Activated naive CD8-positive, alpha-beta T cell treated with anti-CD3 and anti-CD28 coated beads for 36 hours (primary cell): ENCODE measurements at places on chromosomes 4 and X.
A peak's percentile ranks its signal among the peaks of the same experiment; 100 is the strongest.

DNA sequence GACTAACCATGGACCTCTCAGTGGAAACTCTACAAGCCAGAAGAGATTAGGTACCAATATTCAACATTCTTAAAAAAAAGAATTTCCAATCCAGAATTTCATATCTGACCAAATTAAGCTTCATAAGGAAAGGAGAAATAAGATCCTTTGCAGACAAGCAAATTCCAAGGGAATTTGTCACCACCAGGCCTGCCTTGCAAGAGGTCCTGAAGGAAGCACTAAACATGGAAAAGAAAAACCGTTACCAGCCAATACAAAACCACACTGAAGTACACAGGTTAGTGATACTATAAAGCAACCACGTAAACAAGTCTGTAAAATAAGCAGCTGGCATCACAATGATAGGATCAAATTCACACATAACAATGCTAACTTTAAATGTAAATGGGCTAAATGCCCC is 156.6 kb downstream of the FAM13A start:
- DNase-seq, result no peak
- no peaks in the 10 kb centered on the region for H3K4me1 ChIP-seq
- peaks cover 1% of the 10 kb centered on the region for H3K36me3 ChIP-seq
- no peak overlapping the region for H3K4me3 ChIP-seq
- H3K27ac ChIP-seq, result no peak overlapping the region
- H3K27me3 ChIP-seq, result peaks cover 4% of the 10 kb centered on the region

DNA sequence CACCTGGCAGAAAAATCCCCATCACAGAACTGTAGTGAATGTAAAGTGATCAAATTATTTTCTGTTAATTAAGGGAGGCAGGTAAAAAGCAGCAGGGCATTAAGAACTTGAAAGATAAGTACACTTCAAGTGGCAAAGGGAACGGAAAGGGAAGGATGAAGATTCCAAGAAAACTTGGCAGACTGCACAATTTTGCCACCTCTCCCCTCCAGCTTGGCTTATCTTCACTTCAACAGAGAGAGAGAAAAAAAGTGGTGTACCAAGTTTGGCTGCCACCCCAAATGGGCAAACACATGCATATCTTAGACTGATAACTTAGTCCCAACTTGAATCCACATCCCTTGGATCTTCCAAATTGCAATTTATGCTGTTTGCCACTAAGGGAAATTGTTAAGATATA is 598.1 kb upstream of the ACTRT1 start:
- H3K4me1 ChIP-seq, result no peaks in the 10 kb centered on the region
- peaks cover 4% of the 10 kb centered on the region for H3K27me3 ChIP-seq

DNA sequence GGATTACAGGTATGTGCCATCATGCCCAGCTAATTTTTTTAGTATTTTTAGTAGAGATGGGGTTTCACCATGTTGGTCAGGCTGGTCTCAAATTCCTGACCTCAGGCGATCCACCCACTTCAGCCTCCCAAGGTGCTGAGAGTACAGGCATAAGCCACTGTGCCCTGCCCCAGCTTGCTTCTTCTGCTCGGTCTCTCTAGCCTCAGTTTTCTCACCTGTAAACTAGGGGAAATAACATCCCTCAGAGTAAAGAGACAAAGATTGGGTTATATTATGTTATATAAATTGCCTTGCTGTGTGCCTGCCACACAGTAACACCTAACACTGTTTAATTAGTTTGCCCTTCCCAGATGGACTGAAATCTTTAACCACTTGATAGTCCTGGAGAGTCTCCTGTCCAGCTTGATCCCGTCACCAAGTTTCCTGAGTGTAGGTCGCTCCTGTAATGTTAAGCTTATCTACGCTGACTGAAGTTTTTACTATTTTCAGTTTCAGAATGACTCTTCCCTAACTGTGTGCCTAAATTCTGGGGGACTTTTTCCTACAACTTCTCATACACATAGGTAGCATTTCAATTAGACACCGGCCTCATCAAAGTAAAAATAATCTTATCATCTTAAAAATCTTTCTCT is 412.7 kb upstream of the TENM3 start:
- no peak for DNase-seq
- no peaks in the 10 kb centered on the region for H3K27me3 ChIP-seq
- H3K4me3 ChIP-seq, result no peak overlapping the region
- no peaks in the 10 kb centered on the region for H3K36me3 ChIP-seq
- no peaks in the 10 kb centered on the region for H3K4me1 ChIP-seq

GRCh38 chrX:100864657-100865391 is 9.3 kb downstream of the NOX1 start:
- no peaks in the 10 kb centered on the region for H3K4me1 ChIP-seq
- no peaks in the 10 kb centered on the region for H3K36me3 ChIP-seq
- no peak overlapping the region for H3K27ac ChIP-seq
- H3K27me3 ChIP-seq, result no peaks in the 10 kb centered on the region
- H3K4me3 ChIP-seq, result no peak overlapping the region
- no peak for DNase-seq

- H3K27me3 ChIP-seq, result peaks cover 13% of the 10 kb centered on the region
- peaks cover 2% of the 10 kb centered on the region for H3K36me3 ChIP-seq
- no peak for DNase-seq
- H3K4me1 ChIP-seq, result no peaks in the 10 kb centered on the region
- H3K27ac ChIP-seq, result no peak overlapping the region
These were observed 19.5 kb downstream of the NSUN7 start for GRCh38 chr4:40769266-40769665.

- H3K27me3 ChIP-seq, result no peaks in the 10 kb centered on the region
- no peak overlapping the region for H3K4me3 ChIP-seq
- no peaks in the 10 kb centered on the region for H3K36me3 ChIP-seq
- no peaks in the 10 kb centered on the region for H3K4me1 ChIP-seq
- H3K27ac ChIP-seq, result no peak overlapping the region
These were observed 72.3 kb downstream of the PAK3 start for GRCh38 chrX:111168314-111168713.

DNA sequence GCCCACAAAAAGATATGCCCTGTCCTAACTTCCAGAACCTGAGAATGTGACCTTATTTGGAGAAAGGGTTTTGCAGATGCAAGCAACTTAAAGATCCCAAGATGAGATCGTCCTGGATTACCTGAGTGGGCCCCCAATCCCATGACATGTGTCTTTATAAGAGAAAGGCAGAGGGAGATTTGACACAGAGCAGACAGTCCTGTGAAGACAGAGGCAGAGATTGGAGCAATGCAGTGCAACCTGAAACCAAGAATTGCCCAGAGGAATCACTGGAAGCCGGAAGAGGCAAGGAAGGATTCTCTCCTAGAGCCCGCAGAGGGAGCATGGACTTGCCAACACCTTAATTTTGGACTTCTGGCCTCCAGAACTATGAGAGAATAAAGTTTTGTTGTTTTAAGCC is 171.5 kb downstream of the SMIM20 start:
- no peak for DNase-seq
- H3K4me3 ChIP-seq, result no peak overlapping the region
- peaks cover 31% of the 10 kb centered on the region for H3K27me3 ChIP-seq
- no peak overlapping the region for H3K27ac ChIP-seq
- H3K4me1 ChIP-seq, result peaks cover 60% of the 10 kb centered on the region

GRCh38 chr4:16464651-16465050 is 238.4 kb upstream of the TAPT1 start:
- no peaks in the 10 kb centered on the region for H3K36me3 ChIP-seq
- no peak overlapping the region for H3K27ac ChIP-seq
- peaks cover 7% of the 10 kb centered on the region for H3K27me3 ChIP-seq
- peaks cover 1% of the 10 kb centered on the region for H3K4me1 ChIP-seq
- no peak for DNase-seq

- peaks cover 29% of the 10 kb centered on the region for H3K36me3 ChIP-seq
- H3K4me3 ChIP-seq, result no peak overlapping the region
These were observed 155.7 kb upstream of the MAP3K15 start for GRCh38 chrX:19670854-19671620.

- peak overlapping the region; percentile 90 for H3K27ac ChIP-seq
- H3K27me3 ChIP-seq, result no peaks in the 10 kb centered on the region
- H3K4me3 ChIP-seq, result peak overlapping the region; percentile 89
- H3K36me3 ChIP-seq, result no peaks in the 10 kb centered on the region
- DNase-seq, result no peak
These were observed 419 bp upstream of the RPGR start for GRCh38 chrX:38327775-38328081.

DNA sequence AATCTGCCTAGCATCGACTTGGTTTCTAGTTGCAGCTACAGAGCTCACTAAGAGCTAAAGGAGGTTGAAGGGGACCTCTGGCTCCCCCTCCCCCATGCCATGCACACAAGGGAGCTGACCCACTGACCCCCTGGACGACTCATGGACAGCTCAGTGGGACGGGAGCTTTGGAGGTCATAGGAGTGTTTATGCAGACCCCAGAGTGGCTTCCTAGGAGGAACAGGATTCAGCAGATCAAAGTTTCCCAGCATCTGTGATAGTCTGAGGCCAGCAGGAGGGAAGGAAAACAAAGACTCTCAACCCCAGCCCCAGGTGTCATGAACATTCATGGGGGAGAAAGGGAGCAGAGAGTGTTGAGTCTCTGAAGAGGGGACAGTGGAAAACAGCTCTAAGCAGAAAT is 104.4 kb downstream of the ARSF start:
- no peak for DNase-seq
- H3K4me1 ChIP-seq, result peaks cover 11% of the 10 kb centered on the region
- no peak overlapping the region for H3K27ac ChIP-seq
- peaks cover 21% of the 10 kb centered on the region for H3K36me3 ChIP-seq

- H3K4me1 ChIP-seq, result peaks cover 17% of the 10 kb centered on the region
- no peaks in the 10 kb centered on the region for H3K36me3 ChIP-seq
- H3K27me3 ChIP-seq, result no peaks in the 10 kb centered on the region
- DNase-seq, result no peak
- no peak overlapping the region for H3K27ac ChIP-seq
- H3K4me3 ChIP-seq, result no peak overlapping the region
These were observed 286.0 kb upstream of the RASGEF1B start for GRCh38 chr4:81757691-81758090.

DNA sequence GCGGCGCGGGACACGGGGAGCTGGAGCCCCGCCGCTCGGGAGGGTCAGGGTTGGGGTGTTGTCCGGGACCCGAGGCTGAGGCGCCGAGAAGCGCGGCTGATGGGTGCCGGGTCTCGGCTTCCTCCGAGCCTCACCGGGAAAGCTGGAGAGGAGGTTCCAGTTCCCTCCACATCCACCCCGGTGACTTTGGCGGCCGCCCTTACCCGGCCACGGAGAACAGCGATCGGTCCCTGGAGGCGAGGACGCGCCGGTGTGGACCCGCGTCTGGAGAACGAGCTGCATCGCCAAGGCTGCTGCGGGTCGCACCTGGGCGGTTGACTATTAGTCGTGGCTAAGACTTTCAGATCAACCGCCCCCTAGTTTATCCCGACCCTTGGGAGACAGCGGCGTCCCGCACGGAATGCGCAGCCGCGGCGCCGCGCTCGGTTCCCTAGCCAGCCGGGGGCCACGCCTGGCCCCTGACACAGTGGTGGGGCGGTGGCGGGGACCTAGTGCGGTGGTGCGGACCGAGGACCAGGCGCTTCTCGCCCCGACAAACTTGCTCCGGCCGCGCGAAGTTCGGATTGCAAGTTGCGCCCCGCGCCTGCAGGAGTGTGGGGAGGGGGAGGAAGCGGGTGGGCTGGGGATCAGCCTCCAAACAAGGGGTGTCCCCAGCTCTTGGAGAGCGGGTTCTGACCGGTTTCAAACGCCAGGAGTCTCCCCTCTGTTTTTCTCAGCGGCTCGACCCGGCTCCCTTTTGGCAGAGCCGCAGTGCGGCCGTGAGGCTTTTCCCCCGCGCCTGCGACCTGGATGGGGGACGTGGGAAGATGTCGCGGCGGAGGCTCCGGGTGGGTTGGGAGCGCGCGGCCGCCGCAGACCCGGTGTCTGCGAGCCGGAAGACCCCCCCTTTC is 568 bp downstream of the FHDC1 start:
- H3K4me3 ChIP-seq, result peak overlapping the region; percentile 29
- peak; percentile 21 for DNase-seq
- H3K36me3 ChIP-seq, result no peaks in the 10 kb centered on the region
- H3K27me3 ChIP-seq, result peaks cover 65% of the 10 kb centered on the region
- H3K4me1 ChIP-seq, result peaks cover 11% of the 10 kb centered on the region

GRCh38 chr4:86560447-86560846 is 33.7 kb upstream of the PTPN13 start:
- H3K27me3 ChIP-seq, result no peaks in the 10 kb centered on the region
- no peaks in the 10 kb centered on the region for H3K36me3 ChIP-seq
- no peak for DNase-seq
- H3K4me3 ChIP-seq, result no peak overlapping the region
- peaks cover 2% of the 10 kb centered on the region for H3K4me1 ChIP-seq

GRCh38 chr4:53590187-53590586 is 1.1 kb downstream of the LNX1 start:
- H3K36me3 ChIP-seq, result no peaks in the 10 kb centered on the region
- DNase-seq, result no peak
- no peak overlapping the region for H3K27ac ChIP-seq
- H3K4me3 ChIP-seq, result no peak overlapping the region
- H3K4me1 ChIP-seq, result peaks cover 9% of the 10 kb centered on the region
- H3K27me3 ChIP-seq, result peaks cover 53% of the 10 kb centered on the region

DNA sequence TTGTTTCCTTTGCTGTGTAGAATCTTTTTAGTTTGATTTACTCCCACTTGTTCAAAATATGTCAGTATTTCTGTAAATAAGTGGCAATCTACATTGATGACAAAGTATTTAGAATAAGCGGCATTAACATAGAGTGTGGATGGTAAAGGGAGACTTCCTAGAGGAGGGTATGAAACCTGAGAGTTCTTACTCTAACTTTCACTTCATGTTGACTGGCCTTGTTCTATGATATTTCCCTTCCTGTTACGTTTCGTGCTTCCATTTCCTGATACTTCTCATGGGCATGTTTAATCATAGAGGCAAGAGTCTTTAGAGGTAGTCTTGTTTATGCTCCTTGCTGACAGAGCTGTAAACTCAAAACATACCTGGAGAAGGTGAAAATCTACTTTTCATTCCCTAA is 408.9 kb downstream of the GLUD2 start:
- H3K36me3 ChIP-seq, result no peaks in the 10 kb centered on the region
- H3K4me3 ChIP-seq, result no peak overlapping the region
- no peaks in the 10 kb centered on the region for H3K4me1 ChIP-seq
- no peak overlapping the region for H3K27ac ChIP-seq
- H3K27me3 ChIP-seq, result peaks cover 3% of the 10 kb centered on the region

- H3K27ac ChIP-seq, result no peak overlapping the region
- no peaks in the 10 kb centered on the region for H3K36me3 ChIP-seq
- peaks cover 51% of the 10 kb centered on the region for H3K27me3 ChIP-seq
These were observed 3.7 kb upstream of the IGFBP7 start for GRCh38 chr4:57113870-57114269.

DNA sequence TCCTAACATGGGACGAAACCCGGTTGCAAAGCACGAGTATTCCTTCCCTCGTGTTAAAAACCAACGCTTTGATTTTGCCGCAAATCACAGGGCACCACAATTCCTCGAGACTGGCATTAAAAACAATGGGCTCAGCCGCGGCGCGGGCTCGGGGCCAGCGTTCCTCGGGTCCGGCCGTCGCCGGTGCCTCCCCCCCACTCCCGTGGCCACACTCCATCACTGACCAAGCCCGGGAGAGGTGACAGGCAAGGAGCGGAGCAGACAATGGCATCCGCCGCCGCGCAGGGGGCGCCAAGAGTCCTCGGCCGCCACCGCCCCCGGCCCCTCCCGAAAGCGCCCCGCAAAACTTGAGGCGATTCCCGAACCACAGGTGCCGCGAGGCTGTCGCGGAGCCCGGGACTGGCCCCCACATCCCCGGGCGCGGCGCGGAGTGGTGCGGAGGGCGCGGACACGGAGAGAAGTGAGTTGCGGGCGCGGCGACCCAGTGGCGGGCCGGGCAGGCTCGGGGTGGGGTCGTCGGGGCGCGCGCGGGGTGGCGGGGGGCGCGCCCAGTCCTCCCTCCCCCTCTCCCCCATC is 445 bp downstream of the AP1S2 start:
- H3K27me3 ChIP-seq, result no peaks in the 10 kb centered on the region
- peak; percentile 40 for DNase-seq
- H3K36me3 ChIP-seq, result peaks cover 9% of the 10 kb centered on the region
- peak overlapping the region; percentile 78 for H3K4me3 ChIP-seq
- H3K4me1 ChIP-seq, result peaks cover 12% of the 10 kb centered on the region

- no peaks in the 10 kb centered on the region for H3K4me1 ChIP-seq
- H3K27ac ChIP-seq, result no peak within 1 kb of the TSS
- DNase-seq, result no peak
- H3K27me3 ChIP-seq, result peaks cover 20% of the 10 kb centered on the region
- no peaks in the 10 kb centered on the region for H3K36me3 ChIP-seq
These were observed at the start of gene PABPC4L for GRCh38 chr4:134201216-134202161. Gene PABPC4L, minus strand, starts transcription at chr4:134201789. Its CDS starts 770 bp downstream, at chr4:134201019.
